ENCODE measurements at places on chromosomes 6 and 20. TPM values are rescaled to one million over a fixed set of nuclear protein-coding genes. Genes with fewer than 3 reads are reported as not detected.

DNA sequence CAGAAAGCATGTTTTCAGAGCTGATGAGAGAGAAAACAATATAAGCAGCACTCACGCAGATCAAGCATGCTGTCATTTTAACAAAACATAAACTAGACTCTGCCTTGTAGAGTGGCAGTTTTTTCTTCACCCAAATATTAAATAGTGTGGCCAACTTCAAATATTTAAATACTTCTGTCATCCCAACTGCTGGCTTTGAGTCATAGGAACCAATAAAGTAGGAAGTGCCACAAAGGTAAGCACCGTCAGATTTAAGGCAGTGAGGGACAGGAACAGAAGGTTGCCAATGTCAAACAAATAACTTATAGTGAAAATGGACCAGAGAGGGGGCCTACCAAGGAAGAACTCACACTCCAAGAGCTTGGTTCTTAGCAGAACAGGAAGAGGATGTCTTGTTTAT is 222.2 kb downstream of the PKHD1 start:
- DNase-seq = no peak

Gene OLIG3
- not detected for polyA plus RNA-seq

- no peak for DNase-seq
These were observed 2.4 kb upstream of the PPP1R3G start for GRCh38 chr6:5082487-5083306.

GRCh38 chr6:34067814-34068213 is 78.1 kb downstream of the GRM4 start:
- DNase-seq = no peak

Gene TMC2
- polyA plus RNA-seq = not detected

Gene BNIP5
- not detected for polyA plus RNA-seq

DNA sequence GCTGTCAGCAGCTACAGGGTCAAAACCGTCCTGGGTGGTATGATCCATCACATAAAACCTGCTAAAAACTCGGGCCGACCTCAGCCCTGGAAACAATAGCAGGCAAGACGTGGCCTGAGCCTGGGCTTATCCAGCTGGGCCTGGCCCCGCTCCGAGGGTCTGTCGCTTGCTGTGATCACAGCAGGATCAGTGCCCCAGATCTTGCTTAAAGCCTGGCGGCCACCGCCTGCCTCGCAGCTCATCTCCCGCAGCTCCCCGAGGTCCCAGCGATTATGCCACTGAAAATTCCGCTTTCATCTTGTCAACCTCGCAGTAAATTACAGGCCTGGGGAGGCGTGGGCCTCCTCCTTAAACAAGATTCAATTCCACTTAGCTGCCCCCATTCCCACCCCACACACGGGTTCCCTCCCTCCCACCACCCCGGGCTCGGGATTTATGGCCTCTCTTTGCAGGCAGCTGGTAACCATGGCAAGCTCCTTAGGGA is 40.1 kb downstream of the CDH22 start:
- DNase-seq = peak; percentile 28

Gene SALL4
- not detected for polyA plus RNA-seq

Gene NKAIN2
- 18.3 TPM for polyA plus RNA-seq

DNA sequence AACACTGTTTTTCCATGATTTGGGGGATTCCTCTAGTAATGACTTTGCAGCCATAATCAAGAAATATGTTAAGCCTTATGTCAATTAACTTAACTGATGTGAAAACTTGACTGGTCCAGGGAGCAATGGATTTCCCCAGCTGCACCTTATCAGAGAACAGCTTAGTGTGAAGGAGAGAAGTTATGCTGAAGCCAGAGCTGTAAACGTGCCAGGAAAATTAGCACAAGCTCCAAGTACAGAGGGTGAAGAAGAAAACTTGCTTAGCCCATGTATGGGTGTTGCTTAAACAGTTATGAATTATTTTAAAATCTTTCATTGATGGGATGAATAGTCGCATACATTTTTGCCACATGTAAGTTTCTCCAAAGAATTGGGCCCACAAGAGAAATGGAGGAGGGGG is 214.9 kb upstream of the RNF217 start:
- DNase-seq = no peak

Gene PXMP4
- polyA plus RNA-seq = 23.5 TPM

DNA sequence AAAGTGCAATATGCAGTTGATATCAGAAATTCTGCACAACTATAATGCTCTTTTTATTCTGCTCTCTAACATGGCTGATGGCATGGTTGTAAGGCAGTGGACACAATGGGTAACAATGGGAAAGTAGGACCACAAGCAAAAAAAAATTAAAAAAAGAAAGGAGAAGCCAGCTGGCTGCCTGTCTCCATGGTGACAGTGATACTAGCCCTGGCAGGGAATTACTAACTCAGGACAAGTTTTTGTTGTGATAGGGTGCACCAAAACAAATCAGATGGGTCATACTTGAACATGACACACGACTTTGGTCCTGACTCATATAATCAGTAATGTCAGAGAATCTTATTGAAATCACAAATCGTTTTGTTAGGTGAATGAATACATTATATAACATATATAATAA is 169.4 kb downstream of the TRDN start:
- DNase-seq = peak; percentile 70

Gene F13A1
- polyA plus RNA-seq = 6.2 TPM

GRCh38 chr6:117074672-117075071 is 190.7 kb upstream of the VGLL2 start:
- no peak for DNase-seq

Data from brain (organoid and tissue), 16 donors.